ENCODE measurements at places on chromosomes 12 and 14. TPM values are rescaled to one million over a fixed set of nuclear protein-coding genes. Genes with fewer than 3 reads are reported as not detected.

Gene IQSEC3
- not detected for total RNA-seq

Gene FLVCR2
- total RNA-seq = 2.3 TPM

Gene POU6F1
- 3.7 TPM for total RNA-seq

Gene SSTR1
- total RNA-seq = 117 TPM

Gene AQP2
- not detected for total RNA-seq

Gene INHBE
- total RNA-seq = 0.30 TPM

Gene RPL10L
- not detected for total RNA-seq

Gene MGAT4C
- total RNA-seq = not detected

Gene EFCAB11
- 5.9 TPM for total RNA-seq

Gene KRT73
- total RNA-seq = not detected

Gene SLC5A8
- total RNA-seq = not detected

Gene BCAT1
- total RNA-seq = 175 TPM

Gene PPHLN1
- total RNA-seq = 63.6 TPM

Gene MED13L
- total RNA-seq = 80.2 TPM

Gene FOXN3
- total RNA-seq = 38.9 TPM

Gene ENDOU
- total RNA-seq = not detected

Gene MMP19
- total RNA-seq = 20.9 TPM

Gene KLRC4
- not detected for total RNA-seq

Gene COX8C
- total RNA-seq = not detected

Gene GZMB
- not detected for total RNA-seq

Gene DACT1
- 4.5 TPM for total RNA-seq

Gene NEUROD4
- not detected for total RNA-seq

Gene NPAS3
- total RNA-seq = not detected

Gene PTHLH
- total RNA-seq = 0.84 TPM

Gene PRICKLE1
- 4.1 TPM for total RNA-seq

Gene FOXN4
- total RNA-seq = not detected

Gene HOXC9
- not detected for total RNA-seq

Gene OR4K15
- not detected for total RNA-seq

Gene BAZ2A
- 67.4 TPM for total RNA-seq

Gene WNK1
- total RNA-seq = 104 TPM

Gene SPIC
- not detected for total RNA-seq

Gene CCDC60
- not detected for total RNA-seq

Gene APOLD1
- total RNA-seq = 5.4 TPM

Gene IFI27
- 0.31 TPM for total RNA-seq

Gene LRRC9
- not detected for total RNA-seq

Gene WNT1
- total RNA-seq = not detected

Gene CLEC4C
- total RNA-seq = not detected

Gene DYNC1H1
- total RNA-seq = 524 TPM

Gene DPF3
- 6.6 TPM for total RNA-seq

Gene SERPINA12
- not detected for total RNA-seq

Measured in HFFc6 (cell line).